Activated naive CD4-positive, alpha-beta T cell treated with anti-CD3 and anti-CD28 coated beads, Interleukin-2, amount 50 U/mL, for 72 hours (primary cell): ENCODE measurements at places on chromosomes 6 and 20. TPM values are rescaled to one million over a fixed set of nuclear protein-coding genes. Genes with fewer than 3 reads are reported as not detected.

GRCh38 chr20:59817406-59817805, 116.0 kb downstream of the SYCP2 start:
- no peak for DNase-seq

DNA sequence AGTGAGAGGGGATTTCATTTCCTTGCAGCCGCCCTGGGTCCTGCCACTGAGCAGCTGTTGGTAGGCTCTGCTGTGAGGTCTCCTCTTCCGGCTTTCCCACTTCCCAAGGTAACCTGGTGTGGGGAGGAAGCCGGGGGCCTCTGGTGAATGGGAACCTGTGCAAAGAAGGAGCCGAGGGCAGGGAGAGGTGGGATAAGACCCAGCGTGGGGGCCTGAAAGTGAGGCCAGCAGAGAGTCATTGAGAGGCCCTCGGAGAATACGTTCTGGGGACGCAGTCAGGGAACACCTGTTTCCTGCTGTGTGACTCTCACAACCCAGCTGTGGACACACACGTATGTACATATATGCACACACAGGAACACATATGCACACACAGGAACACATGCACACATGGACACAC, 100.7 kb downstream of the CDH26 start:
- no peak for DNase-seq

DNA sequence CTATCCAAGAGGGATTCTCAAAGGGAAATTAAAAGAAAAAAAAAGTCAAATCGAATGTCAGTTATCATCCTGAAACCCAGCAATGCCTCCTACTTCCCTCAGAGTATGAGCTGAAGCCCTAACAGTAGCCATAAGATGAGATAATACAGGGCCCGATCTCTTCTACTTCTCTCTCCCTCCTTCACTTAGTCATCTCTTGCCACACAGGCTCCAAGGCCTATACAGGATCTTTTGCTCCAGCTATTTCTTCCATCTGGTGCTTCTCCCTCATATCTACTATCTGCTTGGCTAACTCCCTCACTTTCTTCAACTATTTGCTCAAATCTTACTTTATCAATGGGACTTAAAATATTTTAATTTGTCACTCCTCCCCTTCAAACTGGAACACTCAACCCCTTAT, 215.3 kb downstream of the RNGTT start:
- no peak for DNase-seq

GRCh38 chr6:56933650-56934049, 21.3 kb upstream of the BEND6 start:
- no peak for DNase-seq

MYBL2 gene
- total RNA-seq: 82.6 TPM
